ENCODE measurements at places on chromosomes 7 and 10.

- DNase-seq, result no peak
These were observed 557 bp downstream of the TMEM120A start for GRCh38 chr7:75993689-75994387.

DNA sequence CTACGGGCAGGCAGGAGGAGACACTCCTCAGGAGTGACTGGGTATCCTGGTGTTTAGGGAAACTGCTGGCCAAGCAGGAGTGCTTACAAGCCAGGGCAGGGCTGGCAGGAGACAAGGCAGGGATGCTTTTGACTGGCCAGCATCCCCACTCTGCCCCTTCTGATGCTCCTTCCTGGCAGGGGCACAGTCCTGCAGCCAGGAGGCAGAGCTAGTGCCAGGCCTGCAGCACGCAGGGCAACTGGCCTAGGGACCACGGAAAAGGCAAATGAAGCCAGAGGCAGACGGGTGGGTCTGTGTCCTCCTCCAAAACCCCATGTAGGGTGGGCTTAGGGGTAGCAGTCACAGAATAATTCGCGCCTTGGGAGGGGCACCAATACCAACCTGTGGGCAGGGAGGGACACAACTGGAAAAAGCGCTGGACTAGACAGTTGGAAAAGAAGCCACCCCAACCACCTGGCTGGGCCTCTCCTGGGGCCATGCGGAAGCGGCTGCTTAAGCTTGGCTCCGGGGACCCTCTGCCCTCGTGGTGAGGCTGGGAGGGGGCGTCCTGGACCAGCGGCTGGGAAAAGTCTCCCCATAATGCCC, 4.8 kb downstream of the IMPDH1 start:
- no peak for DNase-seq

GRCh38 chr10:124748953-124749645, 4.9 kb upstream of the FAM53B start:
- no peak for DNase-seq

DNA sequence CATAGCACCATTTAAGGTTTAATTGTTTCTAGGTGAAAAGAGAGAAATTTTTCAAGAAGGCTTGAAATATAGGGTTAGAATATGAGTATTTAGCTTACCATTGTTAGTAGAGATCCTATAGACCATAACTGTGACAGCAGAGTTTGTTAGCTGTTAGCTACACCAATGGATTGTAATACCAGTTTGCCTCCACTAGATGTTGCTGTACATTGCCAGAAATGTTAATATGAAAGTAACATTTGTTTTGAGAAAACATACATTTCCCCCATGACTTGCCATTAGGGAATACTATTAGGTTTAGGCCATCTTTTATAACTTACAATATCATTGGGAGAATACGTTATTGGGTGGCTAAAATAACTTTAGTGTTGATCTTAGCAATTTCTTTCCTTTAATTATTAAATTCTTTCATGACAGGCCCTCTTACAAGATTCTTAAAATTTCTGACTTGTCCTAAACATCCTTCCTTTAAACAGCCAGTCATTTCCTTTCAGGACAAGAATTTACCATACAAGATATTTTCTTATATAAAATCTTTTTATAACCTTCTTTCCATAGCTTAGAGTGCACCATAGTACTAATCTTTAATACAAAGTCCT, 39.5 kb downstream of the ZNF117 start:
- DNase-seq, result no peak

DNA sequence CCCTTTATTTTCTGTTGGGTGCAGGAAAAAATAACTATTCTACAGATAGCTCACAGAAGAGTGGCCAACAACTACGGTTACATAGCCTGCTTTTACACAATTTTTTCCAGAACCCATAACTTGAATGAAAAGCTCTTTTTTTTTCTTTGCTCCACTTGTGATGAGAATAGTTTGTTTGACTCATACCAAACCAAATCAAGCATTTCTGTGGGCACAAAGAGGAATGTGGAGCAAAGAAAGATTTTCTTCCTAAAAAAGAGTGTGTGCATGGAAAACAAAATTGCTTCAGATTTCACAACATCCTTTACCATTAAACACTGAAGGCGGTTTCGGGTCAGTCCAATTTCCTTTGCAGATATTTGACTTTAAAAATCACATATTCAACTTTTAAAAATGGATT, 54.8 kb upstream of the RAB11FIP2 start:
- DNase-seq, result no peak
